Omental fat pad (tissue), 4 donors: ENCODE measurements at places on chromosomes 2 and 18.

DNA sequence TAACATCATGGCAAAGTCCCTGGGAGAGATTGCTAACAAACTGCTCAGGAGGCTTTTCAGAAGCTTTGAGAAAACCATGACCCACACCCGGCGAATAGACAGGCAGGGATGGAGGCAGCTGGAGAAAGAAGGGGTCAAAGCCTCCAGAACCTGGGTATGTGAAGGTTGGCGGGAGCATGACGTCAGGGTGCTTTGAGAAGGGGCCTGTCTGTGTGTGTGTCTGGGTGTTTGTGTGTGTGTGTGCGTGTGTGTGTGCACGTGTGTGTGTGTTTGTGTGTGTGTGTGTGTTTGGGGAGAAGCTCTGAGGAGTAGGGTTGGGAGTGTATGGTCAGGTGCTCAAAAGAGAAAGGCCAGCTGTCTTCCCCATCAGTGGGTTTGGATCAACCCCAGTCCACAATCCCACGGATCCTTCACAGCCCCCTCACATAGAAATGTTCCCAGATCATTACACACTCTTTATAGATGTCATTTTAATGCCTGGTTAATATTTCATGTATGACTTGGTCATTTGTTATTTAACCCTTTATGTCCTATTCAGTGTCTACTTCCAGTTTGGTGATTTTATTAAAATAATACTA is 254.1 kb upstream of the SMIM21 start:
- no peak for DNase-seq

- DNase-seq, result no peak
These were observed 207.2 kb downstream of the LRP1B start for GRCh38 chr2:141923657-141924056.

DNA sequence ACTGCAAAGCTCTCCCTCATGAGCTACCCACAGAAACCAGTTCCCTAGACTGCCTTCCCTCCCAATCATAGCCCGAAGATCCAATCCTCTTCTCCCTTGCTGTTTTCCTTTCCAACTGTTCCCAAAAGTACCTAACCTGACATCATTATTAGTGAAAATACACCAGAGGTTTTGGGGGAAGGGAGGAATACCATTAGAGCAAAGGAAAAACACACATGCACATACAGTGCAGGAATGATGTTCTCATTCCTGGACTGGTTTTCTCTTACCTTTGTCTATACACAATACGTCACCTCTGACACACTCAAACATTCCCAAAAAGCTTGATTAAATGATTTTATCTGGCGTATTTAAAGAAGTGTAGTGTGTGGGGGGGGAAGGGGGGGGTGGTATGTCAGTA is 46.2 kb downstream of the IKZF2 start:
- DNase-seq, result no peak

GRCh38 chr2:67923696-67924095 is 139.1 kb downstream of the C1D start:
- no peak for DNase-seq

DNA sequence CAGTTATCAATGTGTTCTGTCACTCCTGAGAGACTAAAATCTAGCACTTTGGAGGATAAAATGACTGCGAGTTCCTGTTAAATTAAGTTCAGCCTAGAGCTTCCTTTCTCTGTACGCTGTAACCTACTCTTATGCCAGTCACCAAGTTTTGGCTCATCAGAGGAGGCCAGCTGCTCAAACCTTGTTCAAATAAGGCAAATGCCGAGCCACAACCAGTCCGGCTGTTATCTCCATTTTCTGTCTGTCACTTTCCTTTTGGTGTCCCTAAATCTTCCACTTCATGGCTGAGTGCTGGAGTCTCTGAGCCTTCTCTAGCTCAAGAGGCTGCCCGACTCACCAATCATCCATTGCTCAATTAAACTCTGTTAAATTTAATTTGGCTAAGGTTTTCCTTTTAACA is 33.5 kb upstream of the PXDN start:
- no peak for DNase-seq

DNA sequence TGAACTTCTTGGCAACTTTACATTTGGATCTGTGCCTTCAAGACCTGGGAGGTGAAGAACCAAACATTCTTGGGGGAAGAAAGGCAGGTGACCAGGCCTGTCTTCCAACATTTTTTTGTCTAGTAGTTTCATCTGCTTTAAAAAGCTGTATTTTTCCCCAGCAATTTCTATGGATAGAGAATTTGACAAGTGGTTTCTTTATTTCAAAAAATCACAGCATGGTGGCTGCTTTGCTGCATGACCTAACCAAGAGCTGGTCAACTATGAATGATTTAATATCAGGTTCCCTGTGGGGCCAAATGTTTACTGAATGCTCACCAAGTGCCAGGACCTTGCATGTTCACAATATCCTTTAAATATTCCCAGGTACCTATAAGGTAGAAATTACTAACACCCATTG is 19.1 kb downstream of the LRP2 start:
- no peak for DNase-seq

DNA sequence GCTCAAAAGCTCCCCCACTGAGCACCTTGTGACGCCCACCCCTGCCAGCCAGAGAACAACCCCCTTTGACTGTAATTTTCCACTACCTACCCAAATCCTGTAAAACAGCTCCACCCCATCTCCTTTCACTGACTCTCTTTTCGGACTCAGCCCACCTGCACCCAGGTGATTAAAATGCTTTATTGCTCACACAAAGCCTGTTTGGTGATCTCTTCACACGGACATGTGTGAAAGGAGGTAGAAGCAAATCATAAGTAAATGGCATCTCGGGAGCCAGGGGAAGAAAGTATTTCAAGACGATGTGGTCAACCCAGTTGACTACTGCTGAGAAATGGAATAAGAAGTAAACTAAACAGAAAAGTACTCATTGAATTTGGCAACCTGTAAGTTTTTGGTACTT is 11.2 kb upstream of the NCKAP1 start:
- no peak for DNase-seq

GRCh38 chr2:75003773-75004172 is 45.3 kb downstream of the POLE4 start:
- DNase-seq, result no peak

DNA sequence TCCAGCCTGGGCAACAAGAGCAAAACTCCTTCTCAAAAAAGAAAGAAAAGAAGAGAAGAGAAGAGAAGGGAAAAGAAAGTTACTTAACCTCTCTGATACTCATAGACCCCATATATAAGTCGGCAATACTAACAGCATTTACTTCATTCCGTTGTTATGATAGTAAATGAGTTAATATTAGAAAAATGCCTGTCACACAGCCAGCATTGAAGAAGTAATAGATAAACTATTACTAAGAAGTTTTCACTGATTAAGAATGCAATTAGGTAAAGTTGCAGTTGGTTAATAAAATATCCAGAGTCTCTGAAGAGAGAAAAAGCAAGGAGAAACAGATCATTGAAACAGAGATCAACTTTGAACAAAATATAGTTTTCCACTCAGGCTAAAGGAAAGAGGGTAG is 161.3 kb upstream of the UBE2E3 start:
- no peak for DNase-seq

- no peak for DNase-seq
These were observed 209.2 kb downstream of the GBX2 start for GRCh38 chr2:235958931-235959410.

- no peak for DNase-seq
These were observed 807.4 kb upstream of the POU3F3 start for GRCh38 chr2:104046466-104046865.

- no peak for DNase-seq
These were observed 277.0 kb downstream of the CTNNA2 start for GRCh38 chr2:79789811-79790210.

DNA sequence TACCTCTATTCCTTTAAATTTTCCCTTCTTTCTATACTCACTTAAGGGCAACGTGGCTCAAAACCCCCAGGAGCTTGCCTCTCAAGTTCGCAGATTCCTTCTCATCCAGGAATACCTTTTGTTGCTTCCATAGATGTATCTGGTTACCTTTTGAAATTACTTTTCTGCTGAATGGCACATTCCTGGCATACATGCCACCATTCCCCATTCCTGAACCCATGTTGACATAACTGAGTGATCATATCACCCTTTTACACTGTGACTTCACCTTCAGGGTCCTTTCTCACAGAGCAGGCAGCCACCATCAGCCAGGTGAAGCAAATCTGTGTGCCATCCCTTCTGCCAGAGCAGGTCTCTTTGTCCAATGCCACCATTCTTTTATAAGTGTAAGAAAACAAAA is 615.8 kb downstream of the ARHGAP15 start:
- DNase-seq, result no peak

DNA sequence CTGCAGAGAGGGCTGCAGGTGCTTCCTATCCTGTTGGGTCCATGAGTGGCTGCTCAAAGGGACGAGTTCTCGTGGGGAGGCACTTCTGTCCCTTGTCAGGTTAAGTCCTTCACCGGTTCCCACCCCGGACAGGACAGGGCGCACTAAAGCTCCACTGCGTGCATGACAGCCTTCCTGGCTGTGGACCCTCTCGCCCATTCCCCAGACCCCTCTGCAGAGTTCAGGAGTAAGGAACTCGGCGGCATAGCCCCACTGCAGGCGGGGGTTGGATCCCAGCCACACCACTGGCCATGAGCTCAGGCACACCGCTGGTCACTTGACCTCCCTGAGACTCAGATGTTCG is 147.5 kb upstream of the ID2 start:
- no peak for DNase-seq
